Kidney tubule cell (primary cell): ENCODE measurements at places on chromosomes 3 and 15.
A peak's percentile ranks its signal among the peaks of the same experiment; 100 is the strongest.

DNA sequence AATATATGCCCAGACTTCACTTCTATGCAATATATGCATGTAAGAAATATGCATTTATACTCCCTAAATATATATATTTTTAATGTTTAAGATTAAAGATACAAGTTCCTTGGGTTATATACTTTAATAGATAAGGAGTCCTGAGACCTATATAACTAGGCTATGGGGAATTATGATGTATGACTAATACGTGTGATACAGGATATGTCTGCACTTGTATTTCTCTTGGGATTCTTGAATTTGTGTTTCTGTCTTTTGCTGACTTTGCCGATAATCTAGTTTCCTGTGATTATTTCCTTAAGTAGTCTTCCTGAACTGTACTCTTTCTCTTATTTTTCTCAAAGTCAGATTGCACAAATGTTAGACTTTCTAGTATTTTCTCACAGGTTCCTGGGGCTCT is 109.6 kb downstream of the PIK3CB start:
- no peak for DNase-seq

- peak; percentile 62 for DNase-seq
These were observed 1257.1 kb downstream of the NSUN3 start for GRCh38 chr3:95319921-95320494.

GRCh38 chr3:46733026-46733800 is 15.5 kb upstream of the PRSS50 start:
- no peak for DNase-seq

- no peak for DNase-seq
These were observed 252.0 kb upstream of the PROK2 start for GRCh38 chr3:72036899-72037298.

DNA sequence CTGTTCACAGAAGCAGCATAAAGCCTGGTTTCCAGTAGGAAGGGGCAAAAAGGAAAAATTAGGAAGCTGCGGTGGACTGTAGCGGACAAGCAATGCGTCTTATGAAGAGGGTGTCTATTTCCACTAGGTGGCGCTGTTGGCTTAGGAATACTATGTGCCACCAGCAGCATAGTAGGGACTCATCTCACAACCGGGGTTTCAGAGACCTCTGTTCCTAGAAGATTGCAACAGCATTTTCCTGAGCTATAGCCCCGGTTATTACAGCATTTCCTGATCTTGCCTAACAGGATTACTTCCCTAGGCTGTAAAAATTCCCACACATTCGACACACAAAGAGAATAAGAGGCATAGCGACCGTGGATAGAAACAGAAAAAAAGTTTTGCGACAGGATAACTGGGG is 683.0 kb downstream of the TBL1XR1 start:
- peak; percentile 27 for DNase-seq

DNA sequence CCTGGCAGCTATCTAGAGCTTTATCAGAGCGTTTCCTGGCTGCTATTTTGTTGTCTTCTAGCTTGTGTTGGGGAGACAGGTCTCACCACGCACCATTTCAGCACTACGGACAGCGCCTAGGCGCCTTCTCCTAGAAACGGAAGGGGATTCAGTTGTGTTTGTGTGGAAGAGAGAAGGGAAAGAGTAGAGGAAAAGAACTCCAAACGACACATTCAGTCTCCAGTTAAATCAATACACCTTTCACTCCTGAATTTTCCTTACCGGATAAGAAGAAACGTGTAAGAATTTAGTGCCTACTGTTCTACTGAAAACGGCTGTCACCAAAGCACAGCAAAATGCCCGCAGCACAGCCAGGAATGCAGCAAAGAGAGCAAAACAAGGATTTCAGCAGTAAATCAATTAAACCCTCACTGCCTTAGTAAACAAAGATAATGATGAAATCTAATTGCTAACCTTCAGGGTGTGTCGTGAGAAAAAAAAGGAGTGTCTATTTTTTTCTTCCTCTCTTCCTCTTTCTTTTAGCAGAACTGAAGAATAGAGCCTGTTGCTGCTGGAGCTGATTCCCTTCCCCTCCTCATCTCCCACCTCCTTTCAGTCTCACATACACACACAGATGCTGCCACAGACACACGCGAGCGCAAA is 412 bp upstream of the CTXN2 start:
- peak; percentile 72 for DNase-seq
